ENCODE measurements at places on chromosomes 6 and 20.
A peak's percentile ranks its signal among the peaks of the same experiment; 100 is the strongest.

GRCh38 chr6:37779902-37780628 is 39.5 kb upstream of the ZFAND3 start:
- DNase-seq, result no peak

DNA sequence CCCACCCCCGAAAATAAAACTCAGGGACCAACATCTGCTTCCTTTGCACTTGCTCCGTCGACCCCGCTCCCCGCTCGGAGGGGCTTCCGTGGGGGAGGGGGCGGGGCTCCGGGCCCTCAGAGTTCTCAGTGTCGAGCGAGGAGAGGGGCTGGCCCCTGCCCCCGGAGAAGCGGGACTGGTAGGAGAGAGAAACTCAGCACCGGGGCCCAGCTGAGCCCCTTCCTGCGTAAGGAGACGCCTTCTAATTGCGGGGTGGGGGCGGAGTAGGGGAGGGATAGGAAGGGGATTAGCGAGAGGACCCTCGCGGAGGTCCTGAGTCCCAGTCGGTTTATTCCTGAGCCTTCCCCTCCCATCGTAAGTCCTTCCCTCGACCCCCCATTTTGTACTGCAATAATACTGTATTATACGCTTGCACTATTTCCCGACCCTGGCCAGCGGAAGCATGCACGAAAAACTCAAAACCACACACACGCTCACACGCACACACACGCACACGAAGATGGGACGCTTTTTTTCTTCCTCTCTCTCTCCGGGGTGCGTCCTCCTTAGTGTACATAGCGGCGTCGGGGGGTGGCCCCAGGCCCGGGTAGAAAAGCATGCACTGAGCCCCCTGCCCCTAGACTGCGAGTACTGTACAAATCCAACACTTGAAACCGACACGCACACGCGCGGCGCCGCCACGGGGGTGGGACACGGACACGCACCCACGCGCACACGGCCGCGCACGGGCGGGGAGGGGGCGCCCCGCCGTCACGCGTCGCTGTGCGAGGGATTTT is 22.1 kb upstream of the SLC22A7 start:
- peak; percentile 18 for DNase-seq

GRCh38 chr6:119720160-119720559 is 370.6 kb upstream of the MAN1A1 start:
- DNase-seq, result no peak

DNA sequence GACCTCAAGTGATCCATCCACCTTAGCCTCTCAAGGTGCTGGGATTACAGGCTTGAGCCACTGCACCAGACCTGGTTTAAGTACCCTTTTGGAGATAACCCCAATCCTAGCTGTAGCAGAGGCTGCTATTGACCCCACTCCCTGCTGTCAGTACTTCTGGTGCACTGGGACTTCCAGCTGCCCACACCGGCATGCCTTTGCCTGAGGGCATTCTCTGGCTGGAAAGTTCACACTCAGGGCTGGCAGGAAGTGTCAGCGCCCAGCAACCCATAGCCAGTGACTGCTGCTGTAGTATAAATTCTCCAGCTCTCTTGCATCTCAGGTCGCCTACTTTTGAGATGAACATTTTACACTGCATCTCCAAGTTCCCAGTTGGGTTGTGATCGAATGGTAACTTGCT is 75.3 kb downstream of the UTRN start:
- no peak for DNase-seq

Measured in activated CD4-positive, alpha-beta T cell treated with anti-CD3 and anti-CD28 coated beads, Interleukin-2, amount 50 U/mL, for 16 hours (primary cell).